ENCODE measurements at places on chromosomes 3 and 15.

GRCh38 chr3:169668957-169669741, 5.6 kb upstream of the MECOM start:
- no peak overlapping the region for H3K27ac ChIP-seq
- peaks cover 100% of the 10 kb centered on the region for H3K27me3 ChIP-seq
- H3K4me3 ChIP-seq = no peak overlapping the region
- peaks cover 3% of the 10 kb centered on the region for H3K36me3 ChIP-seq

DNA sequence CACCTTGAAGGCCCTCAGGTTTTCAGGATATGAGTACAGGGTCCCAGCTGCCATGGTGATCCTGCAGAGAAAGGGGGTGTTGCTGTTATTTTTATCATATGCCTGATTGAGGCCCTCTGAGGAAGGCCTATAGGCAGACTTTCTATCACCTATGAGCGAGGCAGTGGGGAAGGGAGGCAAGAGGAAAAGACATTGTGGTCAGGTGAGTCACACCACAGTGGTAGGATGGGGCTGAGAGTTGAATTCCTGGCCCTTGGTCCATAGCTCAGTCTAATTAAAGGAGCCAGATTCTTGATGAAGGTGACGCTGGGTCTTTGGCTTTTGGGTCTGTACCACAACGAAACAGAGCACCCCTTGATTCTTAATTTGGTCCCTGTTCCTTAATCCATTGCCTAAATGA, 72.7 kb downstream of the ZNF621 start:
- H3K4me3 ChIP-seq = no peak overlapping the region
- H3K36me3 ChIP-seq = no peaks in the 10 kb centered on the region
- no peak overlapping the region for H3K27ac ChIP-seq

GRCh38 chr3:2446146-2446545, 347.5 kb downstream of the CNTN4 start:
- H3K27ac ChIP-seq = no peak overlapping the region
- H3K36me3 ChIP-seq = no peaks in the 10 kb centered on the region
- no peak for DNase-seq
- H3K4me3 ChIP-seq = no peak overlapping the region
- H3K27me3 ChIP-seq = no peaks in the 10 kb centered on the region
- no peaks in the 10 kb centered on the region for H3K4me1 ChIP-seq

DNA sequence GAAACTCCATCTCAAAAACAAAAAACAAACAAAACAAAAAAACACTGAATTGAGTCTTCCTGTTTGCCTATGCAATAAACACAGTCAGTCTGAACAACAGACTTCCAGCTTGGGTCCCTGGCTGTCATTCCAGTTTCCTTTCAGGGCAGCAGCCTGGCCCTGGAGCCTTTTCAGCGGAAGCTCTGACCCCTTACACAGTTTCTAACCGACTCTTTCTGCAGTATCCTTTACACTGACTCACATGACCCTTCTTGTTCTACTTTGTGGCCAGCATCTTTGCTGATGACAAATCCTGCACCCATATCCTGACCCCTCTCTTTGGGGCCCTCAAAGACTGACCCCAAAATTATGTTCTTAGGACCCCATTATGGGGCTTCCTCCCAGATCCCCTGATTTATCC, 38.3 kb upstream of the INO80 start:
- no peak overlapping the region for H3K4me3 ChIP-seq
- DNase-seq = no peak
- no peak overlapping the region for H3K27ac ChIP-seq
- H3K36me3 ChIP-seq = no peaks in the 10 kb centered on the region

GRCh38 chr15:67127965-67128364, 62.6 kb downstream of the SMAD3 start:
- no peak overlapping the region for H3K4me3 ChIP-seq
- DNase-seq = no peak
- peaks cover 8% of the 10 kb centered on the region for H3K36me3 ChIP-seq

GRCh38 chr3:47009225-47010110, 30.0 kb downstream of the NBEAL2 start:
- H3K27ac ChIP-seq = peak overlapping the region; percentile 47
- H3K4me1 ChIP-seq = peaks cover 11% of the 10 kb centered on the region
- peak; percentile 54 for DNase-seq
- H3K4me3 ChIP-seq = peak overlapping the region; percentile 38
- H3K36me3 ChIP-seq = peaks cover 46% of the 10 kb centered on the region

- H3K4me3 ChIP-seq = peak overlapping the region; percentile 10
- peak overlapping the region; percentile 90 for H3K27ac ChIP-seq
- peaks cover 8% of the 10 kb centered on the region for H3K36me3 ChIP-seq
- H3K4me1 ChIP-seq = peaks cover 20% of the 10 kb centered on the region
- H3K27me3 ChIP-seq = no peaks in the 10 kb centered on the region
These were observed 24.0 kb downstream of the LTF start for GRCh38 chr3:46440531-46441294.

- no peak overlapping the region for H3K27ac ChIP-seq
- no peaks in the 10 kb centered on the region for H3K36me3 ChIP-seq
- no peak overlapping the region for H3K4me3 ChIP-seq
These were observed 123.6 kb upstream of the CD96 start for GRCh38 chr3:111418391-111418790.

GRCh38 chr15:62599791-62600777, 435.0 kb upstream of the C2CD4B start:
- no peaks in the 10 kb centered on the region for H3K4me1 ChIP-seq
- no peak overlapping the region for H3K27ac ChIP-seq
- no peak overlapping the region for H3K4me3 ChIP-seq
- DNase-seq = no peak

DNA sequence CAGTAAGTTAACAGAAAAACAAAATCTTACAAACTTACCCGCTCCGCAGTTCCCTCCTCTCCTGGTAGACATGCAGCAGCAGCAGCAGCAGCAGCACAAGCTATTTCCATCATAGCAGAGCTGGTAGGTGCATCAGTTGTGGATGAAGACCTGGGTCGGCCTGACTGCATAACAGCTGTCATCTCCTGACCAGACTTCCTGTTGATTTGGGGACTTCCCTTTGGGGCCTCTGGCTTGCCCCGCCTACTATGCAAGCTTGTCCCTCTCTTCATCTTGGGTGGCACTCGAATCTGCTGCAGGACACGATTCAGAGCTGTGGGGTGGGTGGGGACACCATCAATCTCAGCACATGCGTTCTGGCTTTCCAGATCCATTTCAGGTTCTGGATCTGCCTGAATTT, 65.7 kb downstream of the TMCC1 start:
- H3K4me1 ChIP-seq = peaks cover 25% of the 10 kb centered on the region
- H3K36me3 ChIP-seq = no peaks in the 10 kb centered on the region
- peak; percentile 38 for DNase-seq
- H3K27ac ChIP-seq = no peak overlapping the region

Data from central memory CD8-positive, alpha-beta T cell (primary cell).